Left kidney (tissue), 8 donors: ENCODE measurements at places on chromosomes 6 and 20.

DNA sequence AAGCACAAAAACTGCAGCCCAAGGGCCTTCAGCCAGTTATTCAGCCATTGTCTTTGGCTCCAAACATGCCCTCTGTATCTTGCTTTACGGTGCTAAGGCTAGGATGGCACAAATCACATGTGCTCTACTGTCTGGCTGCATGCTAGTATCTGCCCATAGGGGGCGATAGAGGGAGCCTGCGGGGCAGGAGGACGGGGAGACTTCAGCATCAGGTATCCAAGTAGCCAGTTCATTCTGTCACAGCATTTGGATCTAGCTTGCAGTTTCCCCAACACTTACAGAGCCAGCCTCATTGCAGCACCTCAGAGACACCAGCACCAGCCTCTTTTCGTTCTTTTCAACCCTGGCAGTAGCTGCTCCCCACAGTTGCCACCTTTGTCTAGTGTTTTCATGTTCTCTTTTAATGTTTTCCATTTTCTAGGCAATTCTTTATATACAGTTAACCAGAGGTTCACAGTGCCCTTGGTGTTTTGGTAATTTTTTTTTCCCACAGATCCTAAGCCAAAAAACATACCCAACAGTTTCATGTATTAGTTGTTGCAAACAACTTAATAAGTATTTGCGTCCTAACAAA is 705.9 kb downstream of the PTPRT start:
- no peak for DNase-seq

- DNase-seq = no peak
Measured at GRCh38 chr20:42734660-42735368, 454.9 kb downstream of the PTPRT start.

- DNase-seq = peak; percentile 72
Measured at GRCh38 chr6:79421707-79422484, 115.3 kb downstream of the LCA5 start.

GRCh38 chr6:154614641-154615040 is 104.2 kb upstream of the CNKSR3 start:
- DNase-seq = no peak
